Stimulated activated CD8-positive, alpha-beta memory T cell treated with anti-CD3 and anti-CD28 coated beads, Interleukin-4, amount 100 ng/mL, for 24 hours (primary cell): ENCODE measurements at places on chromosomes 12 and 14.

DNA sequence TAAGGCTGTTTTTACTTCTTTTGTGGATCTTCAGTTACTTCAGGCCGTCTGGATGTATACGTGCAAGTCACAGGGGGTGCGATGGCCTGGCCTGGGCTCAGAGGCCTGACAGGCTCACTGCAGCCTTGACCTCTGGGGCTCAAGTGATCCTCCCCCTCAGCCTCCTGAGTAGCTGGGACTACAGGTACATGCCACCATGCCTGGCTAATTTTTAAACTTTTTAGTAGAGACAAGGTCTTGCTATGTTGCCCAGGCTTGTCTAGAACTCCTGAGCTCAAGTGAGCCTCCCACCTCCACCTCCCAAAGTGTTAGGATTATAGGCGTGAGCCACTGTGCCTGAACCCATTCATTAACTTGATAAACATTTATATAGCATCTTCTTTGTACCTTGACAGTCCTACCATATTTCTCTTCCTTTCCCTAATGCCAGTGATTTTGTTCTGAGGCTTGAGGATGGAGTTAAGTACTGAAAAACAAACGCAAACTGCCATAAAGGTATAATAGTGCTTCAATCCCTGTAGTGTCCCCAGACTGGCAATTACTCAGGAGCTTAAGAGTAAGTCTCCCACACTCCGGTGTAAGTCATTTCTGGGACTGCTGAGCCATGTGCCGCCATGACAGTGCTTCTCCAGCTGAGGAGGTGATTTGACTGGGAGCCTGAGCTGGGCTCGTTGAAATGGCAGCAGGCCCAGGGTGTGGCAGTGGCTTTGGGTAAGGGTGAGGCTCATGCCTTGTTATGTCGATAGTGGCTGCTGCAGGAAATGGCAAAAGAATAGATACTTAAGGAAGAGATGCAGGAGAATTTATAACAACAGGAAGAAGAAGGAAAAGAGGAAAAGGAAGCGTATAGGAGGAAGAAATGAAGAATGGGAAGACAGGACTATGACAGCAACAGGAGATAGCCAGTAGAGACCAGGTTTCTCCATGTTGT lies 43.7 kb upstream of the HECTD1 start:
- no peak for DNase-seq

DNA sequence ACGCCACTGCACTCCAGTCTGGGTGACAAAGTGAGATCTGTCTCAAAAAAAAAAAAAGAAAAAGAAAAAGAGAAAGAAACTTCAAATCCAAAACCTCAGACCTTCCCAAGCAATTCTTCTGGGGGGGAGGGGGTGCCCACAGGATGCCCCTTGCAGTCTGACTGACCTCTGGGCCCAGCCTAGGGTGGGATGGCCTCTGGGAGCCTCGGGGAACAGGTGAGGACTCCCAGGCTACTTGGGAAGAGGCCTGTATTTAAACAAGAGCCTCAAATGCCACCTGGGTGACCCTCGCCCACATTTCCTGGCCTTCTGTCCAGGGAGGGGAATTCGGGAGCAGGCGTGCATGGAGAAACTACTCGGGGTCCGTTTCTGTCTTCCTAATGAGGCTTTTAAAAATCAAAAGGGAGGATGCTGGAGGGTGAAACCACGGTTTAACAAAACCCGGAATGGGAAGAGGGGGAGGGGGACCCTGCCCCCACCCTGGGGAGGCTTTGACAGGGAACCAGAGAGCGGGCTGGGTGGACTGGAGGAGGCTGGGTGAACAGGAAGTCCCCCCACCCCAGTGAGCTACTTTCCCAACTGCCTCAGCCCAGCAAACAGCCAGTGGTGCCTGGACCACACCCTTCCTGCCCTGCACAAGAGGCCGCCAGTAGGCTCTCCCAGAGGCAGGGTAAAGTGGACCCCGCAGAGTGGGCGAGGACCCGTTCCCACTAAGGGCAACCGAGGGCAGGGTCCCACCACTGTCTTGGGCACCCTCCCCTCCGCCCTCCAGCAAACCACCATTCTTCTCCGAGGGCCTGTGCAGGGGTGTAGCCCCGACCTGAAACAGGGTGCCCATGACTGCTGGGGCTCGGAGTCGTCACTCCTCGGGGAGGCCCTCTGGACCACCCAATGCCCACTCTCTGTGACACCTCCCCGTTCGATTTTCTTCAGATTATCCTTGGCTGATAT lies 1.5 kb upstream of the FBRSL1 start:
- no peak for DNase-seq

GRCh38 chr12:77979597-77980250 lies 149.0 kb downstream of the NAV3 start:
- DNase-seq = no peak

- peak; percentile 69 for DNase-seq
These were observed 1.8 kb upstream of the RHOF start for GRCh38 chr12:121795034-121795968.
